ENCODE measurements at places on chromosomes 6 and 20.

- DNase-seq, result no peak
These were observed 27.2 kb upstream of the TULP4 start for GRCh38 chr6:158284876-158285655.

GRCh38 chr6:47687432-47687831 is 10.9 kb upstream of the ADGRF4 start:
- no peak for DNase-seq

- no peak for DNase-seq
These were observed 13.1 kb upstream of the LIN28B start for GRCh38 chr6:104943781-104944180.

DNA sequence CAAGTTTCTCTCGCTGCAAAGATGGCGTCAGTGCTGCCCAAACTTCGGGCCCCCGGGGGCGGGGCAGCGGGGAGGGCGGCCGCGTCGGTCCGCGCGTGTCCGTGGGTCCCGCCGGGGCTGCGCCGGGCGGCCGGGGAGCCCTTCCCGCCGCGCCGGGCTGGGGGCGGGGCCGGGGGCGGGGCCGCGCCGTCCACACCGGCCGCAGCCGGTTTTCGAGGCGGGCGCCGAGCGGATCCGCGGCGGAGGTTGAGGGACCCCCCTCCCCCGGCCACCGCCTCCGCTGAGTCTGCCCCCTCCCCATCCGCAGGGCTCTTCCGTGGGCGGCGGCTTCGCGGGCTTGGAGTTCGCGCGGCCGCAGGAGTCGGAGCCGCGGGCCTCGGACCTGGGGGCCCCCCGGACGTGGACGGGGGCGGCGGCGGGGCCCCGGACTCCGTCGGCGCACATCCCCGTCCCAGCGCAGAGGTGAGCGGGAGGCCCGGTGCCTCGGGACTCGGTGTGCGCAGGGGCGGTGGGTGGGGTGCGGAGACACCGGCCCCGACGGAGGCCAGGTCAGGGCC is 572 bp downstream of the SLC2A4RG start:
- no peak for DNase-seq

GRCh38 chr6:36604090-36605060 is 10.2 kb downstream of the SRSF3 start:
- no peak for DNase-seq

DNA sequence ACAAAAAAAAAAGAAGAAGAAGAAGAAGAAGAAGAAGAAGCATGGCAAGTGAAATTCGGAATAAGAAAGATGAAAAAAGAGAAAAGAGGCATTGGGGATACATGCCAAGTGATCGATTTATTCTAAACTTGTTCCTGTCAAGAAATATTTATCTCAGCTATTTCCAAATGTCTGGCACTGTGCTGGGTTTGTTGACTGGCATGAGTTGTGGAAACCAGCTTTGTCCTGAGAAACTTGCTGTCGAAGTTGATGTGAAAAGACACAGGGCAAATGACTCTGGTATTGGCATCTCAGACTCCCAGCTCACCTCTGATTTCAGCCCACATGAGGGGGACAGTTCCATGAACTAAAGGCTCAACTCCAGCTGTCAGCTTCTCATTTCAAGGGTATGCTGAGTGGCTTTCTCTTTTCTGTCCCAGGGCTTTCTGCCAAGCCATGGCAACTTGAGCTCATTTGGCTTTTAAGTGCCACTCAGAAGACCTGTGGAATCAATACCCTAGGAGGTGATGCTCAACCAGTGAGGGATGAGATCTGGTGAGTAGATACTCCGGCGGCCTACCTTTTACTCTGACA is 253.3 kb upstream of the JAG1 start:
- no peak for DNase-seq

DNA sequence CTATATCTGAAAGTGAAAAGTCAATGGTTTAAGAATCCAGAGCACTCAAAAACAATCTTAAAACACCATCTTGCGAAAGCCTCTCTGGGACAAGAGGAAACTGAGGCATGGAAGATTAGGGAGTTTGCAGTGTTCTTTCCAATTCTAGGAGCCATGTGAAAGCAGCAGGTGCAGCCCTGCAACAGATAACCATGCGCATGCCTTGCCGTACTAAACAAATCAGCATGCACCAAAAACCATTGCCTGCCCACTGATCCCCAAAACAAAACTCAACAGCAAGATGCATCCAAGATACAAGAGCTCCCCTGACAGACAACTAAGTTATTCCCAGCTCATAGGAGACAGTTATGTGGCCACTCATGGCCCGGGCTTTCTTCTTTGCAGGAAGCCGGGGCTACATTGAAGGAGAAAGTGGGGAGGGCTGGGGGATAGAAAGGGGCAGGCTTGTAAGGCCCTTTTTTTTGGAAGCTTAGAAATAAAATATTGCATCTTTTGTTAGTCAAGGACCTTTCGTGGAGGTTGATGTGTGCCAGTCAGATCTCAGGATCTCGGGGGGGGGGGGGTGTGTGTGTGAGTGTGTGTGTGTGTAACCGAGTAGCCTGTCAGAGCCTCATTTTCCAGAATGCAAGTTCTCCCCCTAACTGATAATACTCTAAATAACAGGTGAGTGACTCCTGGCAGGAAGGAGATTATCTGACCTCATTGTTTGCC is 178.4 kb downstream of the MBOAT1 start:
- no peak for DNase-seq

DNA sequence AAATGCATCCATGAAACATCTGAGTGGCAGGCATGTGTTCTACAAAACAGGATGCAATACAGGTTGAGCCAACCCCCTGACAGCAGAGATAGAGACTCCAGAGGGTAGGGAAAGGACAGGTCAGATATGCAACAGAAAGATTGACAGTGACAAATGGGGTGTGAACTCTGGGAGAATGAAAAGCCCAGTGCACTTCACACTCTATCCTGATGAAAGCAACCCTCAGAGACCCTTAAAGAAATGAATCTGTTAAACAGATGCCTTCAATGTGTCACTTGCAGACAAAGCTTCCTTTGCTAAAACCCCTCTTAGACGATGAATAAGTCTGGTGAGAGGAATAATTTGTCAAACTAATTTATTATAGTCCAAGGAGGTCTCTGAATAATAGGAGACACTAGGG is 89.9 kb downstream of the RFPL4B start:
- DNase-seq, result no peak

- DNase-seq, result no peak
These were observed 401.2 kb upstream of the AGPAT4 start for GRCh38 chr6:161674930-161675682.

DNA sequence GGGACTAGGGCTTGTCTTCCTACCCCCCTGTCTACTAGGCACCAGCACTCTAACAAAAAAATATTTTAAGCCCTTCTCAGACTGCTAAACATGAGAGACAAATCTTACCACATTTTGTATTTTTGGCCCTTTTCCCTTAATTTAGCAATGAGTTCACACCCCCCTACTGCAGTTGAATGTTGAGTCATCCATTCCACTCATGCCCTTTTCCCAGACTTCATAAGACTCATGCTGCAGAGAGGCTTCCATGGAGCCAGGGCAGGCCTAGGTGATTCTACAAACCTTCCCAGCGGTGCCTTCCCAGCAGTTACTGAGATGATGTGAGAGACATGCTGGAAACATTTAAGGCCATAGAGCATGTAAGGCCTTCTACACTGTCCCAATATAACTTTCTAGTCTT is 53.9 kb downstream of the PXDC1 start:
- DNase-seq, result peak; percentile 88

DNA sequence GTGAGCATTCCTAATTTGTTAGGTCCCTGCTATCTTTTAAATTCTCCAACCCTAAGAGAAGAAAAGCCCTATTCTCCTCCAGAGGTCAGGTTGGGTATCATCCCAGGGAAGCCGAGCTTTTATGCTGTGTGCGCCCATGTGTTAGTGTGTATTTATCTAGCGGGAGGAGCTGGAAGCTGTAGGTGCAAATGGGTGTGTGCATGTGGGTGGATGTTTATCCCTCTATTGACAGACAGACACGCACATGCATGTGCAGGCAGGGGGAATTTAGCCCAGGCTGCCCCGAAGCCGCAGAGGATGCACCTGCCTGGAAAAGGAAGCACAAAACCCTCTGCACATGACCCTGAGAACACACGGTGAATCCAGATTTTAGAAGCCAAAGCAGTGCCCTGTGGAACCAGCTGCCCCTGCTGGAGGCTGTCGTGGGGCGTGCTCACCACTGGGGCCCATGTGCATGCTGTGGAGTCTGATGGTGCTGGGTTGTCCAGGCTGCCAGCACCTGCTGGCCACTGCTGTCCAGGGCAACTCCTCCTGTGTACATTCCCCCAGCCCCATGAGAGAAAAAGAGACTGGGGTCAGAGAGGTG is 397.5 kb downstream of the TAF4 start:
- no peak for DNase-seq

DNA sequence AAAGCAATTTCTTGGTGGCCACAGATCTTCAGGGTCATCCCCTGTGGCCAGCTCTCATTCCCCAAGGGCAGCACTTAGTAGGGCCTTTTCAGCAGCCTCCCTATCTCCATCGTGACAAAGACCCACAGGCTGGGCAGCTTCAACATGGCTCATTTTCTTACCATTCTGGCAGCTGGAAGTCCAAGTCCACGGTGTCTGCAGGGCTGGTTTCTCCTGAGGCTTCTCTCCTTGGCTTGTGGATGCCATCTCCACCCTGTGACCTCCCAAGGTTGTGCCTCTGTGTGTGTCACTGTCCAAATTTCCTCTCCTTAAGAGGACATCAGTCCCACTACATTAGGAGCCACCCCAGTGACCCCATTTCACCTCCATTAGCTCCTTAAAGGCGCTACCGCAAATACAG is 161.7 kb downstream of the CDH4 start:
- no peak for DNase-seq

- DNase-seq, result no peak
These were observed 32.1 kb downstream of the TXNDC5 start for GRCh38 chr6:7878401-7878964.

DNA sequence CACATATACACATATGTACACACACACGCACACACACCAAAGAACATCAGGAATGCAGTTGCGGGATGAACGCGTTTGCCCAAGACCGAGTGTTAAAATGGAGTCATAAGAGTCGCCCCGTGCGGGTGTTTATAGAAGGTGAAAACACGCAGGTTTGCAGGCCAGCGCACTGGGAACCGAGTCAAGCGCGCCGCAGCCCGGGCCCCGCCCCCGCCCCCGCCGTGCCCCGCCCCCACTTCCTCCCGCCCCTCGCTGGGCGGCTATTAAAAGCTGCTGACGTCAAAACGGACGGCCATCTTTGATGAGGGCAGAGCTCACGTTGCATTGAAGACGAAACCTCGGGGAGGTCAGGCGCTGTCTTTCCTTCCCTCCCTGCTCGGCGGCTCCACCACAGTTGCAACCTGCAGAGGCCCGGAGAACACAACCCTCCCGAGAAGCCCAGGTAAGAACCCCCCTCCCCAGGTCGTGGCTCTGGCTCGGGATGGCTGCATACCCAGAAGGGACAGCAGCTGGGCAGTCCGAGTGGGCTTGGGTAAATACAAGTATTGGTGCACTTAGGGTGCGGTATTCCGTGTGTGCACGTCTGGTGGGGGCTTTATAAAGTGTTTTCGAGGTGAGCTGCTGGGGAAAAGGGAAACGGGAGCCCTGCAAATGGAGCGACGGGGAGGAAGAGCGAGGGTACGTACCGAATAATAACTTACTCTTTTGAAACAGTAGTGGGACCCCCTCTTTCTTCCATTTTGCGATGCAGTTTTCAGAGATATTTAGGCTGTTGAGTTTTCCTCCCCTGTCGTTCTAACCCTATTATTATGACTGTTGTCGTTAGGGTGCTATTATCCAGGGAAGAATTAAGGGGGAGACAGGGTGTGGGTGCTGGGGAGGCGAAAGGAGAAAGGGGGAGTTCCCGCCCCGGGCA is at the start of gene SNAP25:
Gene SNAP25, plus strand, starts transcription at position 295 of the 916 bp plus-strand sequence. CDS start 56,662 bp downstream, outside the sequence.
- no peak for DNase-seq

- DNase-seq, result no peak
These were observed at the start of gene FERMT1 for GRCh38 chr20:6122873-6123648. Gene FERMT1 (minus strand): TSS chr20:6123030. CDS start chr20:6119554, 3,476 bp downstream.

GRCh38 chr20:23637282-23638221 is at the start of gene CST3:
Gene CST3 (minus strand): TSS chr20:23637955. CDS start chr20:23637862, 93 bp downstream.
- DNase-seq, result peak; percentile 9

GRCh38 chr6:79626811-79627210 is 4.3 kb upstream of the SH3BGRL2 start:
- DNase-seq, result no peak

DNA sequence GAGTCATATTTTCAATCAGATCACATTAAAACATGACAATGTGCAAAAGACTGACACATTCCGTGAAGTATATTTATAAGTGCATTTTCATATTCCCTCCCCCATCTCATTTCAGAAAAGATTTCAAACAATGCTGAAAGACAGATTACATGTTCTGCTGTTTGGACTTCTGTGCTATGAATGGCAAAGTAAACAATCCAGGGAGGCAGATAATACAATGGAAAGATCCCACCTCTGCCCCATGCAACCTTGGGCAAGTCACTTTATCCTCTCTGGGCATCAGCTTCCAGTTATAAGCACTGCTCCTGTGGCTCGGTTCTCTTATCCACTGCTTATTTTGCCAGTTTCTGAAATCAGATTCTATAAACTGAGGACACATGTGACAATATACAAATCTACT is 110.2 kb downstream of the RCAN2 start:
- no peak for DNase-seq

DNA sequence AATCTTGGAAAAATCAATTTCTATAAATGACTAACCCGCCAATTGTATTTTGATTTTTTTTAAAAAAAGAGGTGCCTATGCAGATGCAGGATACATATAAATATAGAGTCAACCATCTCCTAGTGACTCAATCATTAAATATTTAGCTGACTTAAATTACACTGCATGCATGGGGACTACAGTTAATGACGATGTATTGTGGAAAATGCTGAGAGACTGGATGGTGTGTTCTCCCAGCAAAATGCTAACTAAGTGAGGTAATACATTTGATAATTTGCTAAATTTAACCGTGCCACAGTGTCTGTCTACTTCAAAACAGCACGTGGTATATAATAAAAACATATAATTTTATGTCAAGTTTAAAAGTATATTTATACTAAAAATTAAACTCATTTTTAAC is 341.6 kb downstream of the PRKN start:
- no peak for DNase-seq

DNA sequence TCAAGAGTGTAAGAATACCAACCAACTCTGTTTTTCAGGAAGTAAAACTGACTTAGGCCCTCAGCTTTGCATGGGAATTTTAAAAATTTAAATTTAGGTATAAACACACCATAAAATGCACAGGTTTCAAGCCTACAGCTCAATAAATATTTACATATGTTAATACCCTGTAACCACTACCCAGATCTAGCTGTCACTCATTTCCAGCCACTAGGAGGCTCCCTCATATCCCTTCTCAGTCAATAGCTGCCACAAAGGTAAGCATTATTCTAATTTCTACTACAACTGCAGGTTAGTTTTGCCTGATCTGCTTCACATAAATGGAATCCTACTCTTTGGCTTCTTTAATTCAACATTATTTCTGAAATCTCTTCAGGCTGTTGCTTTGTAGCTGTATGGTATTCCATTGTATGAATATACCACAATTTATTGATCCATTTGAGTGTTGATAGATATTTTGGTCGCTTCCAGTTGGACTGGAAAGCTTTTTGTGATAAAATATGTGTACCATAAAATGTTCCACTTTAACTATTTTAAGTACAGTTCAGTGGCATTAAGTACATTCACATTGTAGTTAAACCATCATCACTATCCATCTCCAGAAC is 32.5 kb upstream of the MEI4 start:
- no peak for DNase-seq

All from AG04449 (cell line).